ENCODE measurements at places on chromosomes 5 and 9.

DNA sequence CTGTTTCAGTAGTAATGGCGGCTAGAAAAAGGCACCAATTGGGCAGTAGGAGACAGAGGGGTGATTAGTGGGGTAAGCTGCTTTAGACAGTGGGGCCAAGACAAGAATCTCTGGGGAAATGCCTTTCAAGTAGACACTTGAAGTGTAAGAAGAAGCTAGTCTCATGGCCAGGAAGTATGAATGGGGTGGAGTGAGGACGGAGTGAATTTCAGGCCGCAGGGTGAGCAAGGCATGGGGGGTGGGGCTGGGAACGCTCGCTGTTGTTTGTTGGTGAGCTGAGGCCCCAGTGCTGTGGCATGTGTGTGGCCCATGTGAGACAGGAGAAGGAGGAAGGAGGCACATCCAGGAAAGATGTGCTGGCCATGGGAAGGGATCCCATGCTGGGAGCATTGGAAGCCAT is 149.2 kb upstream of the NFIL3 start:
- DNase-seq: no peak

DNA sequence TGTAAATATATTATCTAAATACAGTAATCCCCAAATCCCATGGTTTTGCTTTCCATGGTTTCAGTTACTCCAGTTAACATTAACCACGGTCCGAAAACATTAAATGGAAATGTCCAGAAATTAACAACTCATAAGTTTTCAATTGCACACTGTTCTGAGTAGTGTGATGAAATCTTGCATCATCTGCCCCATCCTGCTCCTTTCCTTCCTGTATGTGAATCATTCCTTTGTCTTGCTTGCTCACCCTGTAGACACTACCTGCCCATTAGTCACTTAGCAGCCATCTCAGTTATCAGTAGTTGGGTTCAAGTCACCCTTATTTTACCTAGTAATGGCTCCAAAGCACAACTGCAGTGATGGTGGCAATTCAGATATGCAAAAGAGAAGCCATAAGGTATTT is 1568.5 kb upstream of the WWC1 start:
- DNase-seq: no peak

DNA sequence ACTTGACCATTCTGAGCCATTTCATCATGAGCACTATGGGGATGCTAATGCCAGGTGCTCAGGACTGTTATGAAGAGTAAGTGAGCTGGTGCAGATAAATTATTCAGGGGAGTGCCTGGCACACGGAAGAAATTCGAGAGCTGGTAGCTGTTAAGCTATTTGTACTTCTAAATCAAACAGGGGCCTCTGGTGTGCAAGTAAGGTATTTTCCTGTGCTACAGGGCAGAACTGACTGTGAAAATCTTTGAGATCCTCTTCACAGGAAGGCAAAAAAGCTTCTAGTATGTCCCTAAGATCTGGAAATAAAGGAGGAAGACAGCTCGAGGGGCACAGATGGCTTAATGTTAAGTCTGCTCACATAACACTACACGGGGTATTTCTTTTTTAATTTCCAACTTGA is 106.3 kb upstream of the SPOCK1 start:
- no peak for DNase-seq

GRCh38 chr9:110344821-110345220 is 7.2 kb upstream of the TXNDC8 start:
- no peak for DNase-seq

- peak; percentile 4 for DNase-seq
Observed at GRCh38 chr5:1726956-1727355, 72.7 kb downstream of the MRPL36 start.

DNA sequence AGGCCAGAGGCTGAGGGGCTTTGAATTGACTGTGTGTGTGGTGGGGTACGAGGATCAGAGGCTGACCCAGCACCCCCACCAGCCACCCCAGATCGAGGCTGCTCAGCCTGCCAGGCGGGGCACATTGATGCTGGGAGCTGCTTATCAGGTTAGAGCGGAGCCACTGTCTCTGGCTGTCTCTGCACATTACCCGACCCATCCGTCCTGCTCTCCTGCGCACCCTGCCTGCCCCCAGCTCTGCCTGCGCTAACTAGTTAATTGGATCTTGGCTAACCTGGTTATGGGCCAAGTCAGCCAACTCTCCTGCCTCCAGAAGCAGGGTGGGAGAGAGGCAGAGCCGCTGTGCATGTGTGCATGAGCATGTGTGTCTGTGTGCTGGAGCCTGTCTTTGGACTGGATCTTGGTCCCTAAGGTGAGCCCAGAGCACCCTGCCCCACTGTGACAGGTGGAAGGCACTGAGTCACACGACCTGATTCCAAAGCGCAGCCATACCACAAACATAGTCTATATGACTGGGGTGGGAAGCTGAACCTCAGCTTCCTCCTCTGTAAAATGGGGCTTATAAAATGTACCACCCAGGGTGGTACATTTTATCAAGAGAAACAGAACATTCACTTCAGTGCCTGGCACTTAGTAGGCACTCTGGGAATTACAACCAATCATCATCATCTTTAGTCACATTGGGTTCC is 39.7 kb downstream of the PCDH1 start:
- no peak for DNase-seq

DNA sequence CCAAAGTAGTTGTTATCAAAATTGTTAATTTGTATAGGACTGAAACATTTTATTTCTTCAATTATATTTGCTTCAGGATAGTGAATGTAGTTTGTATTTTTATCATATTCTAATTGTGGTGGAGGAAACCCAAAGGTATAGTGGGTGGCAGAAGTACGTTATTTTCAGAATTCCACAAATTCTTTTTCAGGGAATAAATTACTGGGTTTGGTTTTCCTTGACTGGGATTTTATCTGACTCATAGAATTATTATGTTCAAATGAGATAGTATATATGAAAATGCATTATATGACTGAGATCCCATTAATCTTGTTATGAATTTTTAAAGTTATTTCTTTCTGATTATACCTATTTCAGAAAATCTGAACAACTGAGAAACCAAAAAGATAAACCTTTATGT is 73.7 kb downstream of the VPS13A start:
- no peak for DNase-seq

DNA sequence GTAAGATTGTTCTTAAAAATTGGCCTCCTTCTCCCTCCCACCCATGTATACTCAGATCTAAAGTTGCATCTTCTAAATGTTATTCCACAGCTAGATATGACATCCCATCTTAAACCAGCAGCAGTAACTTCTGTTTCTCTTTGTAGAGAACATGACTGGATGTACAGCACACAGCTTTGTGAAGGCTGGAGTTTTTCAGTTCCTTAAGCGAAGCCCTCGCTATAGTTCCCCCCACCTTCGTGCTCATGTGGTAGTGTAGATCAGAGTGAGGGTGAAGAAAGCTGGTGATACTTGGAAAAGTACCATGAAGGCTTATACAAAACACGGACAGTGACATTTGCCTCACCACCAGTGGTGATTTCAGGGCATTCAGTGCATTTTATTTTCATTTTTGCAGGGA is 137.5 kb downstream of the MAT2B start:
- no peak for DNase-seq

GRCh38 chr5:158039441-158039840 is 180.5 kb upstream of the CLINT1 start:
- DNase-seq: no peak

GRCh38 chr5:123937230-123937629 is 425.3 kb downstream of the CSNK1G3 start:
- no peak for DNase-seq

- DNase-seq: no peak
Observed at GRCh38 chr5:68749631-68750030, 344.2 kb upstream of the SLC30A5 start.

GRCh38 chr9:6897898-6898302 is 140.1 kb downstream of the KDM4C start:
- no peak for DNase-seq

GRCh38 chr5:137498736-137499505 is at the start of gene SPOCK1:
TSS of gene SPOCK1 (minus strand) at chr5:137499326.
- peak; percentile 81 for DNase-seq

GRCh38 chr5:139952574-139952973 is 90.5 kb downstream of the NRG2 start:
- no peak for DNase-seq

DNA sequence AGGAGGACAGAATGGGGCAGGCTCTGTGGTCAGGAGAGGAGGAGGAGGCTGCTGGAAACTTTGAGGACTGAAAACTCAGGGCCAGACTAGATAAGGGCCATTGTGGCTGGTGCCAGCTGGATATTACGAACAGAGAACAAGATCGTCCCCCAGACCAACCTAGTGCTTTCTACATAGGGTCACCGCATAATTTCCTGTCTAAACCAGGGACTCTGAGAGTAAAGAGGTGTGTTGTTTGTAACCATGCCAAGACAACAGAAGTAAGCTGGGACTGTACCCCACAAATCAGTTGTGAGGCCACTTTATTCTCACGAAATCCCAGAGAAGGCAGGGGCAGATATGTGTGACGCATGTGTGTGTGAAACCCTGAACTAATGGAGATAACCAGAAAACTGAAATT is 20.3 kb upstream of the GFPT2 start:
- no peak for DNase-seq

GRCh38 chr9:16133556-16134227 is 580.8 kb downstream of the CCDC171 start:
- DNase-seq: peak; percentile 74

DNA sequence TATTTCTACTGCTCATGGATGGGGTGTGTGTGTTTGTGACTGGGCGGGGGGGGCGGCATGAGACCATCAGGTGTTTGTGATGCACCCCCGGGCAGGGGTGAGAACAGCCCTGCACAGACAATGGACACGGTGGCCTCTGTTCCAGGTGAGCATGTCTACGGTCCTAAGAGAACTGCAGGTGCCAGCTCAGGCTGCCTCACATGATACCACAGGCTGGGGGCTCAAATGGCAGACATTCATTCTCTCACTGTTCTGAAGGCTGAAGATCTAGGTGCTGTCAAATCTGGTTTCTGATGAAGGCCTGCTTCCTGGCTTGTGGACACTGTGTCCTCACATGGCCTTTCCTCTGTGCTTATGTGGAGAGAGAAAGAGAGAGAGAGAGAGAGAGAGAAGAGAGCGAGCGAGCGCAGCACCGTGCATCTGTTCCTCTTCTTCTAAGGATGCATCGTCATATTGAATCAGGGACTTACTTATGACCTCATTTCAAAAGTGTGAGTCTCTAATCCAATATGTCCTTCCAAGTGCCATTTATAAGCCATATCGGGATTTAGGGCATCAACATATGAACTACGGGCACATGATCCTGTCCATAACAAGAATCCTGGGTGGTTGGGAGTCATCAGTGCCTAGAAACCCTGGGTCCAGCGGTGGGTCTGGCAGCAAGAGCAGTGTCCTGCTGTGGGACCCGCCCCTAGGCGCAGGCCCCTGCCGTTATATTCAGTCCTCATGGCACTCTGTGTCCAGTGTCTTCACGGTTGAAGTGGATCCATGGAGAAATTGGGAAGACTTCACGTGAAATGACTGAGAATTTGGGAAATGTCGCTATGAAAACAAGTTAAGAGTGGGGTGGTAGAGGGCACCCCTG is 42.5 kb downstream of the NXNL2 start:
- DNase-seq: no peak

- no peak for DNase-seq
Observed at GRCh38 chr9:68904454-68904853, 109.5 kb downstream of the PRKACG start.

- no peak for DNase-seq
Observed at GRCh38 chr9:14981291-14981950, 71.2 kb upstream of the FREM1 start.

DNA sequence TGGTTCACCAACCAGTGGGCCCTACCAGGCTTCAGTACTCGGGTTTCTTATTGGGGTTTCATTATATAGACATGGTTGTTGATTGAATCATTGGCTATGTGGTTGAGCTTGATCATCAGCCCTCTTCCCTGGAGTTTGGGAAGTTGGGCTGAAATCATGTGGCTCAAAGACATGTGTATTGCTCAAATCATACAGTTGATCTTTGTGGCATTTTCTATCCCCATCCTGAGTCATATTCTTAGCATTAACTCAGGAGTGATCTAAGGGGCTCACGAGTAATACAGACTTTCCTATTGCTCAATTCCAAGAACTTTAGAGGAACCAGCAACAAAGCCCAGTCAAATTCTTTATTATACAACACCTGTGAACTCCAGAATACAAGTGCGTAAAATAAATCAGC is 66.2 kb downstream of the SMC5 start:
- no peak for DNase-seq

DNA sequence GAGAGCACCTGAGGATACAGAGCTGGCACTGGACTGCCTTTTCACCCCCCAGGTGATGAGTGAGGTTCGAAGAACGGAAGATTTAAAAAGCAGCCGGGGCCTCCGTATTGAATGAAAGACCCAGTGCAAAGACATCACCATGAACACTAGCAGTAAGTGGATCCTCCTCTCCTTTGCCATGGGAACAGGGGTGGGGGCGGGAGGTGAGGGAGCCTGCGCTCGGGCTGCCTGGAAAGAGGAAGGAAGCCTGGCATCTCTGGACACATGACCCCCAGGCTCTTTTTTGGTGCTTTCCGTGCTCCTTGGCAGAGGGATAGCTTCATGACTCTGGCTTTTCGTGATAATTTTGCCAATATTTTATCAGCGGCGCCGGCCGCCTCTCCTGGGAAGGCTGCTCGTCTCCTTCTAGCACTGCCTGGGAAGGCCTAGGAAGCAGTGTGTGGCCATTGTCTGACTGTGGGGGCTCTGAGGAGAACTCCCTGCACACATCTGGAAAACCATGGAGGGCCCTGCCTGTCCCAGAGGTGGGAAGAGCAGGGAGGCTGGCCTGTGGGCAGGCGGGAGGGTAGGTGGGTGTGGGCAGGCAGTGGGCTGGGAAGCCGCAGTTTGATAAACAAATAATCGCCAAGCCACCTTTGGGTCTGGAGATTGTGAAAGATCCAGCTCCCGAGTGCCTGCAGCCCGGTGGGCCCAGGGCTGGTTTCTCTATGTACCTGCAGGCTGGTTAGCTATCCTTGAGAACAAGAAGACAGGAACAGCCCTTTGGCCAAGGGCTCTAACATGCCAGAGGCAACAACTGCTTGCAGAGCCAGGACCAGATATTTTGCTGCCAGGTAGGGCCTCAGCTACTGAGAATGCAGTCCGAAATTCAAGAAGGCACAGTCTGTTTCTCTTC is 911 bp downstream of the ABLIM3 start:
- DNase-seq: peak; percentile 74

- DNase-seq: no peak
Observed at GRCh38 chr5:40395251-40395650, 284.5 kb upstream of the PTGER4 start.

- DNase-seq: no peak
Observed at GRCh38 chr5:9951865-9952516, 297.7 kb downstream of the ATPSCKMT start.

DNA sequence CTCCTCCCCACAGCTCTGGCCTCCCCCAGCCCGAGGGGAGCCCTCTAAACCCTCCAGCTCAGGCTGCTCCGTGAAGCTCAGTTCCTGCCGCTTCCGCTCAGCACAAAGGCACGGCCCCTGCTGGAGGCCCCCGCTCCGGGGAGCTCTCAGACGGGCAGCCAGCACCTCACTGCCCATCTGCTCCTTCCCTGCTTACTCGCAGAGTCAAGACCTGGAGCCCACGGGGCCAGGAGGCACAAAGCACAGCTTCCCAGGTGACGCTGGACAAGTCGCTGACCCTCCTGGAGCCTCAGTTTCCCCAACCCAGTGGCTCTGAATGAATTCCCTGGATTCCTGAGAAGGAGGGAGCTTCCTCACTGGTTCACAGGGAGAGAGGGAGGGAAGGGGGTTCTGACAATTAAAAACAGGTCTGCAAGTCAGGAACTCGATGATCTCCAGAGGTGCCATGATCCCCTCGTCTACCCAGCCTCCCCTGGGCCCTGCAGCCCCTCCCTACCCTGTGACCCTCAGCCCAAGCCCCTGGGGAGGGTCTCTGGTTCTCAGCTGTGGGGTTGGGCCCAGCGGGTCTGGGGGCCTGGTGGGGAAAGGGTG is 36.2 kb downstream of the VAV2 start:
- no peak for DNase-seq

Measured in tibial artery (tissue), 4 donors.